Cerebellar nuclear complex (tissue), 1 donor: ENCODE measurements at places on chromosomes 7 and 10.

DNA sequence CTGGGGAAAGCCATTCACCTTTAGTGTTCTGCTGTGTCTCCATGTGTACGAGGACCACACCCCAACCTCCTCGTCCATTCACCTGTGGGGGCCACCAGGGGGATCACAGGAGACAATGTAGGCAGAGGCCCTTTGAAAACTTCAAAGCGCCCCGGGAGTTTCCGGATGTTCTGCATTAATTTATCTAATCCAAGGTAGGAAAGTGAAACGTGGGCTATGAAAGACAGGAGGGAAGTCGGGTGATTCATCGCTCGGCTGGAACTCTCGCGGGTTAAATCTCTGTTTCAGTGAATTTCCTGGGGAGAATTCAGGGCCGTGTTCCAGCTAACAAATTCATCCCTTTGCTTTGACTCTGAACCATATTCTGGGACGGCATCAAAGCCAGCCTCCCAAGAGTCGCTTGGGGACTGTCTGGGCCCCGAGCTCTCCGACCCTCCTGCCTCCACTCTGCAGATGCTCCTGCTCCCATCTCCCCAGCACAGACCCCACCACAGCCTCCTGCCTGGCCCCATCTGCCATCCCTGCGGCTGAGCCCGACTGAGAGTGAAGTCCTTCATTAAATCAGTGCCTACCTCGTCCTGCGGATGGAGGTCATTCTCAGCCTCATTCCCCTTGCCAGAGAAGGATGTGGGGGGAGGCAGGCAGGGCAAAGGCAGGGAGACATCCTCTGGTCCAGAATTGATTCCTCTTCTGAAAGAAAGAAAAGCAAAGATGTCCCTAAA lies 114.1 kb upstream of the CARD11 start:
- no peak for DNase-seq

- DNase-seq: no peak
These were observed 1260.2 kb upstream of the SORCS1 start for GRCh38 chr10:108424656-108425055.

GRCh38 chr7:123573896-123574467 lies 16.4 kb upstream of the NDUFA5 start:
- DNase-seq: no peak

DNA sequence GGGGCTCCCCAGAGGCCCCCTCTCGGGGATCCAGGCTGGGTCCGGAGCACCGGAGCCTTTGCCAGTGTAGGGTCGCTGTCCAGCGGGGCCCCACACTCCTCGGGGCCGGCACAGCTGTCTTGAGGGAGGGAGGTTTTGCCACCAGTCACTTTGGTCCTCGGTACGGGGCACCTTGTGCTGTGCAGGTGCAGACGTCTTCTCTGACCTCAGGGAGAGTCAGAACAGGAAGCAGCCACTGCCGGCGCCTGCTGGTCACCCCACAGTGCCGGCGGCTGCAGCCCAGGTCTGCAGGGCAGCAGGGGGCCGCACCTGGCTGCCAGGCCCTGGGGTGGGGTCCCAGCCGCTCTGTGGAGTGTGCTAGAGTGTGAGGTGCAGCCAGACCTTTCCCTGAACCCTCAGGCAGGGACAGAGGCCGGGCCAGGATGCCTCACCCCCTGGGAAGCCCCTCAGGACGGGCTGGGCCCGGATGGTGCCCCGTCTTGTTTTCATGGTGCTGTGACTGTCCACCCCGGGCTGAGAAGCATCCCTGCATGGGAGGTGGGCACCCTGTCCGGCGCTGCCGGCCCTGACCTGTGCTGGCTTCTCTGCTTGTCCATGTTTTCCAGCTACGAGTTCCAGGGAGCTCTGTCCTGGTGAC lies 8.2 kb downstream of the MAFK start:
- no peak for DNase-seq

DNA sequence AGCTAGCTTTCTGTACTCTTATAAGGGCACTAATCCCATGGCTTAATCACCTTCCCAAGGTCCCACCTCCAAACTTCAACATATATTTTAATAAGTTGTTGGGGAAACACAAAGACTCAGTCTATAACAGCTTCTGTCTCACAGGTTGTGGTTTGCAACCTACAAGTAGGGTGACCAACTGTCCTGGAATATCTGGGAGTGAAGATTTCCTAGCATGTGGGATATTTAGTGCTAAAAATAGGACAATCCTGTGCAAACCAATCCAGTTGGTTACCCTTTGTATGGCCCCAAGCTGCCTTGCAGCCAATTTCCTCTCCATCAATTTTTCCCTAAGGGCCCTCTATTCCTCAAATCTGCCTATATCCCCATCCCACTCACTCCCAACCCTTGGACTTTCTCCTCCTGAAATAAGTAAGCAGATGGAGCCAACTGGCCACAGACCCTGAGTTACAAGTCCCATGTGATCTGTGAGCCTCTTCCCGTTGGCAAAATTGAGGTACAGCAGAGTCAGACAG lies 82.3 kb downstream of the FAM13C start:
- no peak for DNase-seq

DNA sequence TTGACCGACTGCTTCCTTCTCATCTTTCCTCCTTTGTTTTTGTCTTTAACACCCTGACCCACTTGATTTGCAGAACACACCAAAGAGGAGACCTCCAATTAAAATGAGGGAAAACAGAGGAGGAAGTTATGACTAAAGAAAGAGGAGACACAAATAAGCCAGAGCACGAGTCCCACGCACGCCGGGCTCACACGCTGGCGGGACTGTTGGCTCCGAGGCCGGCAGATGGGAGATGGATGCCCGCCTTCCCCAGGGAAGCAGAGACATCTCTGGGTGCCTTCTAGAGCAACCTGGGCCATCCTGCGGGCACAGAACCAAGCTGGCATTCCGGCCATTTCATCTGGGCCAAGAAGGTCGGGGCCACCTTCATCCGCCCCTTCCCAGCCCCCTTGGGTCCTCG lies 5.6 kb downstream of the ADGRA1 start:
- DNase-seq: no peak

GRCh38 chr7:159036916-159037605 lies 107.6 kb downstream of the VIPR2 start:
- DNase-seq: no peak

DNA sequence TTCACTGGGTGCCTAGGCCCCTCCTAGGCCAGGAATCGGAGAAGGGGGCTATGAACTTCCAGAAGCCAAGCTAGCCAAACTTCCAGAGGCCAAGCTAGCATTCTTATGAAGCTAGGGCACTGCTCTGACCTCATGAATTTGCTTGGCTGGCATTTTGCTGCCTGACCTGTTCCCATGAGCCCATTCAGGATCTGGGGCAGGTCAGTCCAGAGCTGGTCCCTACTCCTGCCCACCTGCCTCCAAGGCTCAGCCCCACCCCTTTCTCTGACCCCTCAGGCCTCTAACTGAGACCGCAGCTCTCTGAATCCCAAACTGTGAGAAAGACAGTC lies 1.3 kb upstream of the PPIF start:
- no peak for DNase-seq

DNA sequence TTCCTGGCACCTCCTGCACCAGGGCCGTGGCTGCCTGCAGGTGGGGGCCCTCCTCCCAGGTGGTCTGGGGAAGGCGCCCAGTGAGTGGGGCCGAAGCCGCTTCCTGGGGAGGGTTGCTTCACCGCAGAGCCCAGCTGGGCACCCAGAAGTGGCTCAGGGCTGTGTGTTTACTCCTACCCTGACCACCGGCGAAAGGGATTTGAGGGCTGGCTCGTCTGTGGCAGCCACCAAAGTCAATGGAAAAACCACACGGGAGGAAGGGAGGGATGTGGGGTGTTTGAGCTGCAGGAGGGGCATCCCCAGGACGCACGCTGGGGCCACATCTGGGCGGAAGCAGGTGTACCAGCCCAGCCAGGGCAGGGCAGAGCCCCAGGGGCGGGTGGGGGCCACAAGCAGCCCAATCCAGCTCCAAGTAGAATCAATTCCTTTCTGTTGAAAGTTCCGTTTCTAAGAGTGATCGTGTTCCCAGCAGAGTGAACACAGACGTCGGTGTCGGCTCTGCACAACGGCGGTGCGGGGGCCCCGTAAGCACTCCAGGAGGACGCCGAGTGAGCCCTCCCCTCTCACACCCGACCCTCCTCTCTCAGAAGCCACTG lies 69.9 kb downstream of the FOXL3 start:
- no peak for DNase-seq

DNA sequence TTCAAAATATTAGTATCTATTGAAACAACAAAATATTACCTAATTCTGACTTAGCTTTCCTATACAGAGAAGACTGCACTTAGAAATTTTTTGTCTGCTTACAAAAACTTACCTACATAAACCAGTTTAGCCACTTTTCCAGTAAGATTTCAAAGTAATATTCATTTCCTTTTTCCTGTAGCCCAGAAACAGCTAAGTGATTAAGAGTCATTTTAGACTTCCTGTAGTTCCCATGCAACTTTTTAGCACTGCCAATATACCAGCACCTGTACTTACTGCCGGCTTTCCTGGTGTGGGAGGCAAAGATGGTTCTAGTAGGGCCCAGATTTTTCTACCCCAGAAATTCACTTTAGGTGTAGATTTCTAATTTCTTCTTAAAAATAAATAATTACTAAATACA lies 21.8 kb downstream of the NT5C2 start:
- no peak for DNase-seq

DNA sequence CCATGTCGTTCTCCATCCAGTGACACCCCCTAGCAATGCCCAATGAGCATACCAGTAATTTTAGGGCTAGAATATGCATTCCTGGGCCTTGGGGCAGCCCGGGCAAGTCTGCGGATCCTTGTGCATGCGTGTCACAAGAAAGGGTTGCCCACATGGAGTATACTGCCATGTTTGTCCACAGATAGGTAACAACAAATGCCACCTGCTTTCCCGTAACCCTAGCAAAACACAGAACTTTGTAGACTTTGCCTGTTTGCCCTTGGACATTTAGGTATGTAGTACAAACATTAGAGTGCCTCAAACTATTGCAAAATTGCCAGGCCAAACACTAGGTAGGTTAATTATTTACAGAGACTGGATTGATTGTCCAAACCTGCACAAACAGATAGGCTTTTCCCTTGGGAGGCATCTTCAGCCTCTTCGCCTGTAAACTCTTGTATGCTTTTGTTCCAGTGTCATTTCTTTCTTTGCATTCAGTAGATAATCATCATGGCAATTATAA lies 117.0 kb downstream of the ADCY1 start:
- DNase-seq: no peak

- no peak for DNase-seq
These were observed 67.9 kb upstream of the KCND2 start for GRCh38 chr7:120205101-120205500.

DNA sequence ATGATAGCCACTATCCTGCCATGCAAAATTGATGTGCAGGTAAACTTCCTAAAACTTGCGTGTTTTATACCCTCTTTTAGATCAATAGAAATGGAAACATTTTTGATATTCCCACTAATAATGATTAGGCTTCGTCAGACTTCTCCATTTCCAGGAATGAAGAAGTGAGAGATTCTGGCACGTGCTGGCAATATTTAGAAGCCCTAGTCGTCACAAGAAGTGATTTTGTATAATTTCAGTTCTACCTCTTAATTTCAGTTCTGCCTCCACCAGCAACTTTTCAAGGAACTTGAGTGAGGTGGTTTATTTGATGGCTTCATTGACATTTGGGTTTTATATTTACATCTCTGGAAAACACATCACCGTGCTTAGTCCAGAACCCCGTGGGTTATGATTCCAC lies 61.9 kb downstream of the MRC1 start:
- no peak for DNase-seq

DNA sequence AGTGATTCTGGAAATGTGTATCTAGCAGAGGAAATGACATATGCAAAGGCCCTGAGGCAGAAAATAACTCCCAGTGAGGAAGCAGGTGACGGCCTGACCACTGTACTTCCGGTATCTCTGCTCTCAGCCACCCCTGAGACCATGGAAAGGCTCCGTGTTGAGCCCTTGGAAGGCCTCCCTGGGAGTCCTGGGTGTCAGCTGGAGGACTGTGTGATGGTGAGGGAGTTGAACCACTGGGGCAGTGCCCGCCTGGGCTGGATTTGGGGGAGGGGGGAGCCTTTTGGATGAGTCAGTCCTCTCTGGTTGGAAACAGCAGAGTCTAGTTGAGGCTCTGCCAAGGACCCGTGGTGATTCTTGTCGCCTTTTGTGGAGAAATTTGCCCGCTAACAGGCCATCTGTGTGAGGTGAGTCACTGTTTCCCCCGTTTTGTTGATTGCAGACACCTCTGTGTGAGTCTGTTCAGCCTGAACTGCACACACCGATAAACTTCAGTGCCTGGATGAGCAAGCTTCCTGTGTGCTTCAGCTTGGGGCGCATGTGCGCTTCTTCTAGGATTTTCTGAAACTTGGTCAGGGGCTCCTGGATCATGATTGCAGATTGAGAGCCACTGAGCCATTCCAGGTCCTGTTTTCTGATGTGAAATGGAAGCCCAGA lies 98.6 kb downstream of the GRK5 start:
- DNase-seq: no peak

DNA sequence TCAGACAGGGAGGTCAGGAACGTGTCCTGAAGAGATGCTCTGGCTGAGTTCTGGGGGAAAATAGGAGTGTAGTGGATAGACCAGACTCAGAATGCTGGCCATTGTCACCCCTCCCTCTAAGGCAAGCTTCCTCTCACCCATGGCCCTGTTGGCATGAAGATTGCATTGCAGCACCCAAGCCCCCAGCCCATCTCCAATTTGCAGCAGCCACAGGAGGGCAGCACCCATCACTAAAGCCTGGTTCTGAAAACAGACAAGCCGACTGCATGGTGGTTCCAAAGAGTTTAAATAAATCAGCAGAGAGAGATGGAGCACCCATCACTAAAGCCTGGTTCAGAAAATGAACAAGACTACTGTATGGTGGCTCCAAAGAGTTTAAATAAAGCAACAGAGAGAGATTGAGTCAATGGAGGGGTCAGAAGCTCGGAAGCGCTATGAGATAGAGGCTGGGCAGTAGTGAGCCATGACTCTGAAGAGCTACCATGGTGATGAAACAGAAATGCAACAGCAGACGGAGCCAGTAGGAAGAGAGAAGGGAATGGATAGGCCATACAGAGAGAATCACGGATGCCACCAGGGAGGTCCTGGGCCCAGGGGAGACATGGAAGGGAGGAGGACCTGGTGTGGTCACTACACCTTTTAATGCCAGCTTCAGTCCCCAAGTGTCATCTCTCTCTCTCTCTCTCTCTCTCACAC lies 237.9 kb upstream of the MYO3A start:
- no peak for DNase-seq

- no peak for DNase-seq
These were observed 128.7 kb upstream of the KIAA1217 start for GRCh38 chr10:24080207-24080606.

DNA sequence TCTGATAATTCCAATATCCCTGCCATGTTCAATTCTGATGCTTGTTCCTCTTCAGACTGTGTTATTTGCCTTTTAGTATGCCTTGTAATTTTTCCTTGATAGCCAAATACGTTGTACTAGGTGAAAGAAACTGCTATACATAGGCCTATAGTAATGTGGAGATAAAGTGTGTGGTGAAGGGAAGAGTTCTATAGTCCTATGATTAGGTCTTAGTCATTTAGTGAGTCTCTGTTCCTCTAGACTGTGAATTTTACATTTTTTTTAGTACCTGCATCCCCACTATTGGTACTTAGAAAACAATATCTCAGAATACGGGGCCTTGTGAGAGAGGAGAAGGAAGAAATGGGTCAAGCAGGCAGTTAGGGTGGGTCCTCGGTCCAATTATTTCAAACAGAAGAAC lies 59.6 kb upstream of the SEMA3E start:
- no peak for DNase-seq

- DNase-seq: no peak
These were observed 976 bp downstream of the ABCF2 start for GRCh38 chr7:151225948-151226510.
